ENCODE measurements at places on chromosomes 7 and 10.

- DNase-seq: no peak
These were observed 15.0 kb downstream of the GIMAP8 start for GRCh38 chr7:150465414-150465813.

- DNase-seq: no peak
These were observed 36.9 kb downstream of the MET start for GRCh38 chr7:116708861-116709260.

DNA sequence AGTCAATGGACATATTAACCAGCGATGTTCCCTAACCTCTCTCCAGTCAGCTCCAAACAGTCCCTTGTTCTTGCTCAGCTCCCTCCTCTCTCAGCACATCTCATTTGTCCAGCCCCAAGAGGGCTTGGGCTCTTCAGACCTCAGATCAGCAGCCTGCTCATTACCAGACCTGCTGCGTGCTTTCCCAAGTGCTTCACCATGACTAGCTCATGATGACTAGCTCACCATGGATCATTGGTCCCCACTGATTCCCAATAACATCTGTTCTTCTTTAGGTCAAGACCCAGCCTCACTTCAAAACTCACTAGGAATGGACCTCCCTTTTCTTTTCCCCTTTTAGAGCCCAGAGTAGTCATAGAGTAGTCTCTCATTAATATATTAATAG lies 121.9 kb downstream of the SLC16A9 start:
- no peak for DNase-seq

GRCh38 chr10:112768121-112768520 lies 181.9 kb upstream of the TCF7L2 start:
- no peak for DNase-seq

GRCh38 chr10:27865221-27865635 lies 119.6 kb upstream of the MKX start:
- no peak for DNase-seq

- DNase-seq: no peak
These were observed 7.9 kb upstream of the INMT start for GRCh38 chr7:30744075-30744417.

- DNase-seq: no peak
These were observed 223.8 kb upstream of the CCDC6 start for GRCh38 chr10:60130130-60130579.

DNA sequence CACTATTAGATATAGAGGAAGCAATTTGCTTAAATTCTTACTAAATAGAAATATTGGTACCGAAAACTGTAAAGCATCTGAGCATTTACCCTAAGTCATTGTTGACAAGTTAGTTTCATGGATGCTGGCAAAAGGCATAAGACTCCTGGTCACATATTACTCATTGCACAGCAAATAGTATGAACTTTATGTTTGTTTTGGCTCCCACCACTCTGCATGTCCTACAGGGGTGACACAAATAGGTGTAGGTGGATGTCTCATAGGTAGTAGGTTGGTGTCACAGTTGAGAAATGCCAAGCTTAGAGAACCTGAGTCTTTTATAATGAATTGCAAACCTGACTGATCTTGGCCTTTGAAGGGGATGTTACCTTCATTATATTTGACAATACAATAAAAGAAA lies 199.6 kb upstream of the SEMA3D start:
- DNase-seq: no peak

DNA sequence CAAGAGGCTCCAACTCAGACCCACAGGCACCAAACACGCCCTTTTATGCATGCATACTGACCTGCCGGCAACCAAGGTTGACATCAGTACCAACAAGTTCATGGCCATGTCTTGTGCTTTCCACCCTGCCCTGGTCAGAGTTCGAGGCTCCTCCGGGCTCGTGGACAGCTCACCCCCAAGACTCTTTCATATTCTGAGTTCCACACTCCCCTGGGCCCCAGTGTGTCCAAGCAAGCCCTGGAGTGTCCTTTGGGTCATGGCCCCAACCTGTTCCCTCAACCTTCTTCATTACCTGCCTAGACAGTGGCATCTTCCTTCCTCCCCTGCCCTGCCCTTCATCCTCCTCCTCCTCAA lies 40.5 kb downstream of the HIF1AN start:
- no peak for DNase-seq

DNA sequence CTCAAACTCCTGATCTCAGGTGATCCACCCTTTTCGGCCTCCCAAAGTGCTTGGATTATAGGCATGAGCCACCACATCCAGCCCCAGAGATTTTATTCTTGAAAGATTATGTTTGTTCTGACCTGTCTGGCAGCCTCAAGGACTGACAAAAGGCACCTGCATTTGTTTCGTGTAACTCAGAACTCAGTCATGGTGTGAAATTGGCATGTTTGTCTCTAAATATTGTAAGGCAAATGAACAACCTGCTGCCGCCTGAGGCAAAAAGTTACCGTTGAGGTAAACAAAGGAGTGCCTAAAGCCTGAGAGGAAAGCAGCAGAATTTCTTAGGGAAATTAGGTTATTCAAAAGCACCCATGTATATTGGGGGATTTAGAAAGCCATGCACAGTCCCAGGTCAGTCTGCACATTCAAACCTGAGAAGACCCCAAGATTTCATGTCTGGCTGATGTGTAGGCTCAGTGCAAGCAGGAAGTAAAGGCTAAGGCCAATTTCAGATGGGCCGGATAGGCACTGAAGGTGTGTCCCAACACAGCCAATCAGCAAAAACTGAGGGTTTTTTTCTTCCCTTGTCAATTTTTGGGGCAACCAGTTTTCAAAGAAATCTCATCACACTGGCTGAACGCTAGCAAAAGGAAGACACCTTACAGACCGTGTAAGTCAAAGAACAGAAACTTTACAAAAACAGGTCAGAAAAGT lies 33.3 kb upstream of the HHEX start:
- no peak for DNase-seq

DNA sequence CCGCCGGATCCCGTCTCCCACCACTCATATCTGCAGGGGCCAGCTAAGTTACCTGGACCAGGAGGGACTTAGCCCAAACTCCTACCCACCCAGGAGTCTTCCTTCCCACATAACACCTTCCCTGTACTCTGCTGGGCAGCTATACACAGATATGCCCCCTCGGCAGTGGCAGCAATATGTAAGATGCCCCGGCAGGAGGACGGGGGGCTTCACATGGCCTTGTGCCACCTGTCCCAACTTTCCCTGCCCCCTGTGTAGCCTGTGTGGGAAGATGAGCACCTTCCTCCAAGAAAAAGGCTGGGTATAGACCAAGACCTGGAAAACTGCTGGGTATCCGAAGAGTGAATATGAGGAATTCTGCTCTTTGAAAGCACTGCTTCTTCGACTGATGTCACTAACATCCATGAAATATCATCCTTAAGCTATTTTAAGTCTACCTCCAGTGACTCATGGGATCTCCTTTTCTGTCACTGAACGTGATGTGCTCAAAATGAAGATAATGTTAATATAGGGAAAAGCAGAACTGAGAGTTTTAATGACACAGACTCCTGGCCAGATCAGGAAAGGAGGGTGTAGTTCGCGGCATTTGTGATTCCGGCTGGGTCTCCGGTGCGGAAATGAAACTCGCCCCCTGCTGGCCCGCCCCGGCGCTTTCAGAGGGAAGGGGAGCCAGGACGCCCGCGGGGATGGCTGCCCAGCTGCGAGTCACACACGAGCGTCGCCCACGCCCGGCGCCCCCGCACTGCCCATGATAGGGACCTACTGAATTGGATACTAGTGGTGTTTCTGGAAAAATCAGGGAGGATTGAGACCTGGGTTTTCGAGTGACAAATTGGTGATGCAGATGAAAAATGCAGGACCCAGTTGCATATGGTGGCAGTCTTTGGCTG lies 256.9 kb upstream of the NFE2L3 start:
- DNase-seq: peak; percentile 49

- no peak for DNase-seq
These were observed 25.5 kb downstream of the OGDHL start for GRCh38 chr10:49736564-49737113.

DNA sequence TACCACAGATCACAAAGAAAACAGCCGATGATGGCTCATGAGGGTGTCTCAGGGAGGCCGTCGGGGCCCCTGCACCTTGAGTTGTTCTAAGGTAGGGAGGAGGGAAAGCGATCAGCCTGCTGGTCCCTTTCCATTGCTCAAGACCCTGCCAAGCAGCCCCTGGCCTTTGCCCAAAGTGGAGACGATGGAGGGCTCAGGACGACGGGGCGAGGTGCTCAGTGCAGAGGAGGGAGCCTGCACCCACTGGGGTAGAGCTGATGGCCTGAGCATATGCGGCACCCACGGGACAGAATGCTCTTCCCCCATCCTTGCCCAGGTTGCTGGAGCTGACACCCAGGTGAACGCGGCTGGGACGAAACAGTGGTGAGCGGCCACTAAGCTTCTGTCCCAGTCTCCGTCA lies 58.3 kb upstream of the FAM20C start:
- no peak for DNase-seq

GRCh38 chr7:157189405-157189804 lies 50.7 kb downstream of the UBE3C start:
- DNase-seq: no peak

GRCh38 chr7:138324941-138325340 lies 135.1 kb upstream of the TRIM24 start:
- DNase-seq: no peak

DNA sequence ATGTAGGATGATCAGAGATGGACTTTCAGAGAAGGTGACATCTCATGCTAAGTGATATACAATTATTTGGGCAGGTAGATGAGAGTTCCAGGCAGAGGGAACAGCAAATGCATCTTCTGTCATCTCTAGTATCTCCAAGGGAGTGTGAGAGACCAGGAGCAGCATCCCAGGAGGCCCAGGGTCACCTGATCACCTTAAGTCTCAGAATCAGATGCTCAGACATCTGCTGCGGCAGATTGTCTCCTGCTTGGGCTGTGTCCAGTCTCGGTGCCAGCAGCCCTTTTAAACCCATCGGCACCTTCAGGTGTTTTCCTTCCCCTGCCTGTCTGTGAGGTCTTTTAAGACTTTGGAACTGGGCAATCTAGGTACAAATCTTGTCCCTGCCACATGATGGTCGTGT lies 690.6 kb downstream of the LRMDA start:
- DNase-seq: no peak

DNA sequence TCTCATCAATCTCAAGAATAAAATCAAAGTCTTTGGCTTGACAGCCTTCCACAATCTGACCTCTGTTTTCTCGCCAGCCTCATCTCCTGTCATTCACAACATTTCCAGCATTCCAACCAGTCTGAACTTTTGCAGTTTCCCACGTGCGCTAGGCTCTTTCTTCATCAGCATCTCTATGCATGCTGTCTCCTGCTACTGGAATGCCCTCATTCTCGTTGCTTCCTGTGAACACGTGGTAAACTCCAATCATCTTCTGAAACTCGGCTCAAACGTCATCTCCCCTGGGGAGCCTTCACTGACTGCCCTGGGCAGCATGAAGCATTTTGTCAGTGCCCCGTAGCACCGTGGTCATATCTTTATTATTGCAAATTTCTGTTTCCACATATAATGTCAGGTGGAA lies 12.2 kb upstream of the RSBN1L start:
- DNase-seq: no peak

DNA sequence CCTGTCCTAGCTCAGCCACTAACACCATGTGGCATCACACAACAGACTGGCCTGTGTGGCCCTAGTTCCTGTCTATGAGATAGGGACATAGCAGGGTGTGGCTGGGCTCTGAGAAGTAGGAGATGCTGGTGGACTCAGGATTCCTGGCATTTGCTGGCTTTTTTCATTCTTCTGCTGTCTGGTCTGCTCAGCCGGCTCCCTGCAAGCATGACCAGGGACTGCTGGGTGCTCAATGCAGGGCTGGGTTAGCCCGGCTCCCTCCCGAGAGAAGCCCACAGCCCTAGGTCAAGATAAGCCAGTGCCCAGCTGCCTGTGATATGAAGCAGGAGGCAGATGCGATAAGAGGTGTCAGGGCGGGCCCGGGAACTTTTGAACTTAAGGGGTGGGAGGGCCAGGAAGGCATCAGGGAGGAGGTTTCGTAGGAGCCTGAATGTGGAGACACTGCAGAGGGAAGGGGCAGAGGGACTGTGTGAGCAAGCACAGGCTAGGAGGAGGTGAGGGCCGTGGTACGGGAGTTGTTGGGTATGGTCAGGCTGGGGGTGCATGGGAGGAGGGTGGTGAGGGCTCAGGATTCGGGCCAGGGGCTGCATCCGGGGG lies 3.5 kb downstream of the AQP1 start:
- DNase-seq: no peak

DNA sequence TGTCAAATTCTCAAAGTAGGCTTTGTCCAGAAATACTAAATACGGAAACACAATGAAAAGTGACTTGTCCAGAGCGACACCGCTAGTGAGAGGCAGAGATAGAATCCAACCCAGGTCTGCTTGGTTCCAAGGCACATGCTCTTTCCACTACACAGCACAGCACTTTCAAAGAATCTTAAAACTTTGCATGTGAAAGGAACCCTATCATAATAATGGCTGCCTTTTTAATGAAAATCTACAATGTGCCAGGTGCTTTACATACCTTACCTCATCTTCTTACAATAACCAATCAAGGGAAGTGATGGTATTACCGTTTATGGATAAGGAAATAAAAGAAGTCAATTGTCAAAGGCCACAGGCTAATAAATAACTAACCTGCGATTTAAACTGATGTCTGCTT lies 2.6 kb downstream of the CHCHD3 start:
- DNase-seq: no peak

GRCh38 chr10:119313644-119314043 lies 106.3 kb downstream of the GRK5 start:
- DNase-seq: no peak

DNA sequence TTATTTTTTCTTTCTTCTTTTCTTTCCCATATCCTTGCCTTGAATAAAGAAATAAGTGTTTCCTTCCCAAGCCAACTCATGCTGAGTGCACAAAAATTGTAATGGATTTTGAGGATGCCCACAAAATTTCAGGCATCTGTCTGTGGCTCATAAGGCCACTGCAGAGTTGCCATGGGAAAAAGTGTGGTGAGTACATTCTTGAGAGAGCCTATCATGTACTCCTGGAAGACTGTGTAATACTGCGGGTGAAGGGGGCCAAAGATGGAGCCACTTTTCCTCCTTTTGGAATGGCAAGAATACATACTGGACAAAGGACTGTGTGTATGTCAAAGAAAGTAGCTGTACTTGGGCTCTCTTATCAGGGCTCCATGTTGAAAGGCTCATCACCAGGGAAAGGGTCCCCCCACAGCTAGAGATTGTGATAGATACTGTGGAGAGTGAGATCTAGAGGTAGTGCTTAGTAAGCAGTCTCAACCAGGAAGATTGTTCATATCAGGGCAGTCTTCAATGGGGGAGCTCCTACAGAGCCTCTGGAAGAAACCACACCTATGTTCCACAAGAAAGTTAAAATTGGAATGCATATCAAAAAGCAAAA lies 341.6 kb upstream of the KCND2 start:
- DNase-seq: no peak

- no peak for DNase-seq
These were observed 26.3 kb downstream of the LGI1 start for GRCh38 chr10:93784059-93784458.

DNA sequence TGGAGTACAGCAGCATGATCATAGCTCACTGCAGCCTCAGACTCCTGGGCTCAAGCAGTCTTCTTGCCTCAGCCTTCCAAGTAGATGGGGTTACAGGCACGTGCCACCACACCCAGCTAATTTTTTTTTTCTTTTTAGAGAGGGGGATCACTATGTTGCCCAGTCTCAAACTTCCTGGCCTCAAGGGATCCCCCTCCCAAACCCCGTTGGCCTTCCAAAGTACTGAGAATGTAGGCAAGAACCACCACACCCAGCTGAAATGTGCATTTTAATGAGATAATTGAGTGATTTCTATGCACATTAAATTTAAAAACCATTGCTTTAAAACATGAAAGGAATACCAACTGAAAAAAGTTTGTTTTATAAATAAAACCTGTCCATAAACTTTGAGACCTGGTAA lies 25.6 kb downstream of the MARCHF5 start:
- no peak for DNase-seq

All from activated CD4-positive, alpha-beta T cell treated with anti-CD3 and anti-CD28 coated beads for 1 hour (primary cell).